ENCODE measurements at places on chromosomes 13 and 19. TPM values are rescaled to one million over a fixed set of nuclear protein-coding genes. Genes with fewer than 3 reads are reported as not detected.

The EBI3 gene
- 0.51 TPM for total RNA-seq

The TGFBR3L gene
- 10.9 TPM for total RNA-seq

The PSG7 gene
- total RNA-seq, result not detected

The ETV2 gene
- 0.32 TPM for total RNA-seq

The B3GNT8 gene
- total RNA-seq, result 12.5 TPM

The MIR17HG gene
- total RNA-seq, result 1.0 TPM

The ZNF600 gene
- 2.6 TPM for total RNA-seq

The RSPH6A gene
- total RNA-seq, result 0.08 TPM
